Astrocyte (in vitro differentiated cells and primary cell): ENCODE measurements at places on chromosomes 13 and 19. TPM values are rescaled to one million over a fixed set of nuclear protein-coding genes. Genes with fewer than 3 reads are reported as not detected.

DNA sequence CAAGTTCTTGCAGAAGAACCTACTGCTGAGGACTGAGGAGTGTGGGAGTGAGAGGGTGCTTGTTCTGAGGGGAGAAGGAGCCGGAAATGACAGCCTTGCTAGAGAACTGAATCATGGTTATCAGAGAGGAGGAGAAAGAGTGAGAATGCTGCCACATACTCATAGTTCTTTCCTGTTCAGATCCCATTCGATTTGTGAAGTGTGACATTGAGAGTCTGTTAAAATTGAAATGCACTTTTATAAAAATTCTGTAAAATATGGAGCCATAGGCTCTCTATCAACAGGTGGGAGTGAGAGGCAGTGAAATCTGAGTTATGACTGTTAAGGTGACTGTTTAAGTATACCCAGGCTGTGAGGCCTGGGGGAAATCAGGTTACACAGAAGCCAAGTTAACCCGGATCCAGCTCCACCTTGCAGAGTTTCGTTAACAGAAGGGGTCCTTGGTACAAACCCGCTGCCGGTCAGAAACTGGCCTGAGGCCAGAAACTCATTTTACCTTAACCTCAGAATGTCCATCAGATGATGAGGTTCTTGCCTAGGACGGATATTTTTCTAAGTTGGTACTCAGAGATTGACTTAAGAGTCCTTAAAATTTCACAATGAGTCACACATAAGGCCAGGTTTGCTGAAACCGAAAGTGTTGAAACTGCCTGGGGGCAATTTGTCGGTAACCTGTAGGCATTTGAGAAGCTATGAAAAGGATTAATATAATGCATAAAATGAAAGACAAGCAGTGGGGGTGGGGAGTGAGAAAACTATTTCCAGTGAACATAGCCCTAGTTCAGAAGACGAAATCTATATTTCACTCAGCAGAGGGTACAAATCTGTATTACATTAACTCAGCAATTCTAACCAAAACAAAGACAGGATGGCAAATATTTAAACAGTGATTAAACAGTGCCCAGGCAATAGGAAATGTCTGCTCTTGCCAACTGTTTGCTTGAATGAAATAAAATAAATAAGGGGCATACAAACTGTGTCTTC, 350.5 kb downstream of the KCNRG start:
- H3K27ac ChIP-seq: no peak overlapping the region
- H3K4me1 ChIP-seq: no peaks in the 10 kb centered on the region
- DNase-seq: no peak
- H3K36me3 ChIP-seq: no peaks in the 10 kb centered on the region

GRCh38 chr13:41639237-41639904, 182.0 kb downstream of the RGCC start:
- no peaks in the 10 kb centered on the region for H3K36me3 ChIP-seq
- no peaks in the 10 kb centered on the region for H3K4me1 ChIP-seq
- H3K27me3 ChIP-seq: no peaks in the 10 kb centered on the region
- no peak overlapping the region for H3K4me3 ChIP-seq

GRCh38 chr13:75790198-75790970, 154.3 kb downstream of the LMO7 start:
- no peaks in the 10 kb centered on the region for H3K27me3 ChIP-seq
- H3K4me1 ChIP-seq: peaks cover 24% of the 10 kb centered on the region
- H3K4me3 ChIP-seq: no peak overlapping the region
- no peak overlapping the region for H3K27ac ChIP-seq
- no peaks in the 10 kb centered on the region for H3K36me3 ChIP-seq
- no peak for DNase-seq

GRCh38 chr13:74910415-74910814, 571.6 kb downstream of the TBC1D4 start:
- no peaks in the 10 kb centered on the region for H3K27me3 ChIP-seq
- DNase-seq: no peak
- H3K27ac ChIP-seq: no peak overlapping the region
- no peaks in the 10 kb centered on the region for H3K36me3 ChIP-seq

GRCh38 chr19:33189453-33189852, 4.7 kb upstream of the LRP3 start:
- DNase-seq: no peak
- no peak overlapping the region for H3K4me3 ChIP-seq
- no peak overlapping the region for H3K27ac ChIP-seq
- H3K27me3 ChIP-seq: peaks cover 4% of the 10 kb centered on the region

The PGLYRP1 gene
- total RNA-seq: not detected in 2 replicates

- H3K4me1 ChIP-seq: peaks cover 15% of the 10 kb centered on the region
- no peaks in the 10 kb centered on the region for H3K27me3 ChIP-seq
- no peak for DNase-seq
- H3K4me3 ChIP-seq: no peak overlapping the region
These were observed 15.3 kb downstream of the NACC1 start for GRCh38 chr19:13133241-13133870.

DNA sequence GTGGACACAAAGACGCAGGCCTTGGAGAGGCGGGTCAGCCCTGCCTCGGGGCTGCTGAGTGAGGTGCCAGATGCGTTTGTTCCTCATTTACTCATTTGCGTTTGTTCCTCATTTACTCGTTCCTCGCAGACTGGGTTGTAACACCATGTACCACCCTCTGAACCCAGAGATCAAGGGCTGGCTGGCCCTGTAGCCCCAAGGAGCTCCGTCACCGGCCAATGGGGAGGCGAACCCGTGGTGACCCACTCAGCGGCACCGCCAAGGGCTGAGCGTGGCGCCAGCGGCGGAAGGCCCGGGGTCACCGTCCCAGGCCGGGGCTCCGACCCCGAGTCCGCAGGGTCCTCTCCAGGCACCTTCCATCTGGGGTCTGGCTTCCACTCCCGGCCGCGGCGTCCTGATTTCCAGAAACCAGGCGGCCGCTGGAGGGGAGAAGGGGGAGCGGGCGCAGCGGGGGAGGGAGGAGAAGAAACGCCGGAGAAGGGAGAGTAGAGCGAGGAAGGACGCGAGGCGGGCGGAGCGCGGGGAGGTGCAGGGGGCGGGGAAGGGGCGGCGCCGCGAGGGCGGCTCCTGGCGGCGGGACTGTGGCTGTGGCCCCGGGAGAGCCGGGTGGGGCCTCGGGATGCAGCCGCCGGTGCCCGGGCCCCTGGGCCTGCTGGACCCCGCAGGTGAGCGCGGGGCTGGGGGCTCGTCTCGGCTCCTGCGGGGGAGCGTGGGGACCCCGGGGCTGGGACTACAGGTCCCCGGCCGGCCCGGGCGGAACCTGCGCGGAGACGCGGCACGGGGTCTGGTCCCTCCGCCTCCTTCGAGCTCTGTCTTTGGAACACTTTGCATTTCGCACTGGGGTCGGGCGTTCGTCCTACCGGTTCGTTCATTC, at the start of gene TMEM255B:
TSS of gene TMEM255B (plus strand) at position 576 of the 874 bp plus-strand sequence. CDS start at position 620, 44 bp downstream.
- DNase-seq: peak; percentile 30
- peak within 1 kb of the TSS; percentile 65 for H3K4me3 ChIP-seq
- H3K36me3 ChIP-seq: no peaks in the 10 kb centered on the region
- no peak within 1 kb of the TSS for H3K27ac ChIP-seq
- H3K27me3 ChIP-seq: peaks cover 48% of the 10 kb centered on the region

GRCh38 chr13:106573284-106573846, 5.4 kb upstream of the ARGLU1 start:
- no peaks in the 10 kb centered on the region for H3K36me3 ChIP-seq
- peak; percentile 67 for DNase-seq
- no peaks in the 10 kb centered on the region for H3K27me3 ChIP-seq
- no peaks in the 10 kb centered on the region for H3K4me1 ChIP-seq
- H3K27ac ChIP-seq: no peak overlapping the region

GRCh38 chr19:1752009-1752756, 1.1 kb upstream of the ONECUT3 start:
- peaks cover 63% of the 10 kb centered on the region for H3K27me3 ChIP-seq
- no peaks in the 10 kb centered on the region for H3K36me3 ChIP-seq
- H3K4me1 ChIP-seq: no peaks in the 10 kb centered on the region

The DAND5 gene
- 0.14 TPM in 1 of 2 replicates, not detected in the other for total RNA-seq

- H3K36me3 ChIP-seq: no peaks in the 10 kb centered on the region
- peak overlapping the region; percentile 43 for H3K4me3 ChIP-seq
- peak overlapping the region; percentile 77 for H3K27ac ChIP-seq
- H3K4me1 ChIP-seq: peaks cover 4% of the 10 kb centered on the region
These were observed 4.9 kb downstream of the ADAMTSL5 start for GRCh38 chr19:1507763-1508506.

DNA sequence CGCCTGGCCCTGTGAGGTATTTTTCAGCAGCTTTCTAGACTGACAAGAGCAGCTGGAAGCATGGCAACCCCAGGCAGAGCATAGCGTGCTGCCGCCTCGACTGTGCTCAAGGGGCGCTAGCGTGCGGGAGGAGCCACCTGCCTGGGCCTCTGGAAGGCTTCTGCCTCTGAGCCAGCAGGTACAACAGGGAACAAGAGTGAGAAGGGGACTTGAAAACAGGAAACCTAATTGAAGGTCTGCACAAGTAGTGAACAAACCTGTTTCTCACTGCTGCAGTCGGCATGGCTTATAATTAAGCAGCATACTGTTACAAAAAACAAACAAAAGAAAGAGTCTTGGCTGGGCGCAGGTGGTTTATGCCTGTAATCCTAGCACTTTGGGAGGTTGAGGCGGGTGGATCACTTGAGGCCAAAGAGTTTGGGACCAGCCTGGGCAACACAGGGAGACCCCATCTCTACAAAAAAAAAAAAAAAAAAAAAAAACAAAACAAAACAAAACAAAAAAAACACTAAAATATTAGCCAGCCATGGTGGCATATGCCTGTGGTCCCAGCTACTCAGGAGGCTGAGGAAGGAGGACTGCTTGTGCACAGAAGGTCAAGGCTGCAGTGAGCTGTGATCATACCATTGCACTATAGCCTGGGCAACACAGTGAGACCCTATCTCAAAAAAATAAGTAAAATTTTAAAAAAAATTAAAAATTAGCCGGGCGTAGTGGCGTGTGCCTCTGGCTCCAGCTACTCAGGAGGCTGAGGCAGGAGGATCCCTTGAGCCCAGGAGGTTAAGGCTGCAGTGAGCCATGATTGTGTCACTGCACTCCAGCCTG, 12.6 kb upstream of the GARRE1 start:
- H3K4me3 ChIP-seq: no peak overlapping the region
- DNase-seq: no peak
- H3K4me1 ChIP-seq: peaks cover 10% of the 10 kb centered on the region
- H3K36me3 ChIP-seq: no peaks in the 10 kb centered on the region

- DNase-seq: no peak
- no peaks in the 10 kb centered on the region for H3K36me3 ChIP-seq
- H3K4me1 ChIP-seq: no peaks in the 10 kb centered on the region
- H3K4me3 ChIP-seq: no peak overlapping the region
- H3K27ac ChIP-seq: no peak overlapping the region
These were observed 1575.5 kb upstream of the SPRY2 start for GRCh38 chr13:81916461-81916860.

- no peaks in the 10 kb centered on the region for H3K4me1 ChIP-seq
- H3K27me3 ChIP-seq: no peaks in the 10 kb centered on the region
- DNase-seq: no peak
- peaks cover 19% of the 10 kb centered on the region for H3K36me3 ChIP-seq
- no peak overlapping the region for H3K4me3 ChIP-seq
These were observed 20.5 kb upstream of the NEK3 start for GRCh38 chr13:52179925-52180324.

The ZNF324B gene
- 4.9 and 5.7 TPM in 2 replicates for total RNA-seq

GRCh38 chr19:4974880-4975469, 6.1 kb downstream of the KDM4B start:
- no peak overlapping the region for H3K27ac ChIP-seq
- peaks cover 61% of the 10 kb centered on the region for H3K4me1 ChIP-seq
- DNase-seq: no peak
- no peak overlapping the region for H3K4me3 ChIP-seq
- H3K36me3 ChIP-seq: no peaks in the 10 kb centered on the region

GRCh38 chr13:90120026-90120425, 1227.5 kb upstream of the MIR17HG start:
- H3K4me1 ChIP-seq: no peaks in the 10 kb centered on the region
- no peak for DNase-seq
- H3K27ac ChIP-seq: no peak overlapping the region
- H3K27me3 ChIP-seq: no peaks in the 10 kb centered on the region
- H3K36me3 ChIP-seq: no peaks in the 10 kb centered on the region

DNA sequence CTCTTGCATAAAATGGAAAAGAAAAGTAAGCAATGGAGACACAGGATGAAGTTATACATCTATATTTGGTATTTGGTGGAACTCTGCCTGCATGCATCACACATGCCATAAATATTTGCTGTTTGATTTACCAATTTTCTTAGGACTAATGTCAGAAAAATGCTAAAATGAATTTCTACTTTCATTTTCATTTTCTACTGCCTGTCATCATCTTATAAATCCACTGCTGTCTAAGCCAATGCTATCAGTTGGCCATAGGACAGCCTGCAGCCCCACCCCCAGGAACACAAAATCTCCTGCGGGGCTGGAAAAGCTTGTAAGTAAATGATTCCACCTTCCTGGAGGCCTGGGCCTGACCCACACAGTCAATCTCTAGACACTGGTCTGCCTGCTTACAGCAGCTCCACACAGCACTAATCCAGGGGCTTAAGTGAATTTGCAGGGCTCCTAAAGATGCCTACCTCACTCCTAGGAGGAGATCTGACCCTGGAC, 122.0 kb downstream of the ENOX1 start:
- H3K4me1 ChIP-seq: peaks cover 4% of the 10 kb centered on the region
- H3K36me3 ChIP-seq: no peaks in the 10 kb centered on the region
- H3K27me3 ChIP-seq: no peaks in the 10 kb centered on the region
- DNase-seq: peak; percentile 57

DNA sequence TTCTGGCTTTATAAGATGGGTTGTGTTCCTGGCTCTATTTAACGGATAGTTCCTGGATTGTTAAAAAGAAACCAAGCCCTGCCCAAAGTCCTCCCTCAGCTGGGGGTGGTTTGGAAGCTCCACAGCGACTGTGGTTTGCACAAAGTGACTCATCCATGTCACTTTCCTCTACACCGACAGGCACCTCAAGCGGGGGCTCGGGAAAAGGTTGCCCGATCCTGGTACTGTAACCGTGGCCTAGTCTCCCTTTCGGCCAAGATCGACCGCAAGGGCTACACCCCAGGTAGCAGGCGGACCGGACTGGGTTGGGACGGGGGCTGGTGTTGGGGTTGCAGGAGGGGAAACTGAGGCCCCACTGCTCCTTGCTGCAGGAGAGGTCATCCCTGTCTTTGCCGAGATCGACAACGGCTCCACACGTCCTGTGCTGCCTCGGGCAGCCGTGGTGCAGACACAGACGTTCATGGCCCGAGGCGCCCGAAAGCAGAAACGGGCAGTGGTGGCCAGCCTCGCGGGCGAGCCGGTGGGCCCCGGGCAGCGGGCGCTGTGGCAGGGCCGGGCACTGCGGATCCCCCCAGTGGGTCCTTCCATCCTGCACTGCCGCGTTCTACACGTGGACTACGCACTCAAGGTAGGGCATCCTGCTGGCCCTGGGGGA, 1.6 kb downstream of the ARRDC2 start:
- H3K36me3 ChIP-seq: no peaks in the 10 kb centered on the region
- H3K4me1 ChIP-seq: peaks cover 22% of the 10 kb centered on the region
- no peak overlapping the region for H3K27ac ChIP-seq
- no peaks in the 10 kb centered on the region for H3K27me3 ChIP-seq
- DNase-seq: peak; percentile 17

The IL17D gene
- total RNA-seq: 1.6 and 1.9 TPM in 2 replicates

DNA sequence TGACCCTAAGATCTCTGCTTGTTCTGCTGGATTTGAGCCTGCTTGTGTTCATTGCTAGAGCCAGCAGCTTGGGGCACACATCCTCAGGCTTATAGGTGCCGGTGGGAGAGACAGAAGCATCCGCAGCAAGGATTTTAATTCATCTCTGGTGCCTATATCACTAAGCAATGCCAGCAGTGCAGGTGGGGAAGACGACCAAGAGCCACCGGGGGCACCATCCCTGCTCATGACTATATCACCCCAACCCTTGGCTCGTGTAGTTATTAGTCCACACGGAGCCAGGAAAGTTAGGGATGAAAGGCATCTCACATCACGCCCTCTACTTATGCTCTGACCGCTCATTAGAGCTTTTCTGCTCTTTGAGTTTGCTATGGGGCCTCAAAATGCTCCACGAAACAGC, 298.2 kb downstream of the DCLK1 start:
- H3K4me3 ChIP-seq: no peak overlapping the region
- H3K4me1 ChIP-seq: peaks cover 4% of the 10 kb centered on the region
- H3K27ac ChIP-seq: no peak overlapping the region
- no peaks in the 10 kb centered on the region for H3K27me3 ChIP-seq
- H3K36me3 ChIP-seq: no peaks in the 10 kb centered on the region
